Endothelial cell of umbilical vein (primary cell): ENCODE measurements at places on chromosomes 5 and 9. TPM values are rescaled to one million over a fixed set of nuclear protein-coding genes. Genes with fewer than 3 reads are reported as not detected.

DNA sequence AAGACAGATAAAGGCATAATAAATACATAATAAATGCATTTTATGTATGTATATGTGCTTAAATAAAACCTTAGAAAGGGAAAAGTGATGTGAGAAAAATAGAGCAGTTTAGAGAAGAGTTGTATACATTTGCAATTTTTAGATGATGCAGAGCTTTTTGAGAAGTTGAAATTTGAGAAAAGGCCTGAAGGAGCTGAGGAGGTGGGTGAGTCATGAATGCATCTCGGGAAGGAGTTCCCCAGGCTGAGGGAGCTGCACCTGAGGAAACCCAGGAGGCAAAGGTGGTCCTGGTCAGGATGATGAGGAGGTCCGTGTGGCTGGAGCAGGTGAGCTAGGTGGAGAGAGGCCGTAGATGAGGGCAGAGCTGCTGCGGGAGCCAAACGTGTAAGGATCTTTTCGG, 17.4 kb upstream of the CD180 start:
- peaks cover 17% of the 10 kb centered on the region for H3K4me1 ChIP-seq
- no peaks in the 10 kb centered on the region for H3K36me3 ChIP-seq
- no peaks in the 10 kb centered on the region for H3K27me3 ChIP-seq
- H3K4me3 ChIP-seq = no peak overlapping the region
- DNase-seq = no peak

DNA sequence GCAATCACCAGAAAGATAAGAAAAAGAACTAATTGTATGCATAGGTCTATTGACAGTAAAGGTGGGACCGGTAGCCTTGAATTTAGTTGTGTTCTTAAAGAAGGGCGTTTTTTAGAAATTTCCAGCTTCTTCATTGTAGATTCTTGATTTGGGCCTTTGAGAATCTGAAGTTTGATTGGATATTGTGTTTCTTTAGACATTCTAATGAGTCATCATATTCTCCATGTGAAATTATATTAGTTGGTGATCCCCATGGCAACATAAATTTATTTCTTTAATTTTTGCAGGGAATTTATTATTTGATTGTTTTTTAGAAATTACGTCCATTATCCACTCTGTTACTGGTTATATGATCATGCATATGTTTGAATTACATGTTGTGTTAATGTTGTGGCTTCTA, 63.6 kb downstream of the MAN2A1 start:
- DNase-seq = no peak
- no peaks in the 10 kb centered on the region for H3K36me3 ChIP-seq
- no peak overlapping the region for H3K27ac ChIP-seq
- no peak overlapping the region for H3K4me3 ChIP-seq
- peaks cover 4% of the 10 kb centered on the region for H3K4me1 ChIP-seq

DNA sequence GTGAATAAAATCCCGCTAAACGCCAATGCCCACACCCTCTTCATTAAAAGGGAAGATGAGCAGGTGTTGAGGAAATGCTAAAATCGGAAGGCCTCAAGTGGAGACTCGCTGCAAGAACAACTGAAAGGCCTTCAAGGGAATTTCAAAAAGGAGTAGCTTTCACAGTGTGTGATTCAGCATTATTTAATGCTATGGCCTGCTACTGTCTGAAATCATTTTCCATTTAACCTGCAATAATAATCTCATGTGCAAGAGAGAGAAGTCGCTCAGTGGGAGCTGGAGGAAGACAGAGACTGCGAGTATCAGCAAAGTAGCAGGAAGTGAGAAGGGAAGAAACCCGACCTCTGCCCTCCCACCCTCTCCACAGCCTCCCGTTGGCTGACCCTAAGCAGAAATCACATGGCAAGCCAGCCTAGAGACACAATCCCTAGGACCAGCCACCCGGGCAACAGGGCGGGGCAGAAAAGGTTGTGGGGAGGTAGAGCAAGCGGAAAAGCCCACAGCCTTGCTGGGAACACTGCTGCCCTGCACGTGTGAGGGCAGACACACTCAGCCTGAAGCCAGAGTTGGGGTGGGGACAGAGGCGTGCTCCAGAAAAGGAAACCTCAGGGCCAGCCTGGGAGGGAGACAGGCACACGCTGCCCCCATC, 39.9 kb upstream of the CTSL start:
- H3K4me3 ChIP-seq = no peak overlapping the region
- DNase-seq = no peak
- no peak overlapping the region for H3K27ac ChIP-seq
- H3K4me1 ChIP-seq = peaks cover 17% of the 10 kb centered on the region

GRCh38 chr5:176535101-176535663, 2.0 kb downstream of the RNF44 start:
- H3K4me3 ChIP-seq = peak overlapping the region; percentile 79
- peaks cover 40% of the 10 kb centered on the region for H3K4me1 ChIP-seq
- peaks cover 16% of the 10 kb centered on the region for H3K36me3 ChIP-seq
- no peaks in the 10 kb centered on the region for H3K27me3 ChIP-seq
- DNase-seq = peak; percentile 29

DNA sequence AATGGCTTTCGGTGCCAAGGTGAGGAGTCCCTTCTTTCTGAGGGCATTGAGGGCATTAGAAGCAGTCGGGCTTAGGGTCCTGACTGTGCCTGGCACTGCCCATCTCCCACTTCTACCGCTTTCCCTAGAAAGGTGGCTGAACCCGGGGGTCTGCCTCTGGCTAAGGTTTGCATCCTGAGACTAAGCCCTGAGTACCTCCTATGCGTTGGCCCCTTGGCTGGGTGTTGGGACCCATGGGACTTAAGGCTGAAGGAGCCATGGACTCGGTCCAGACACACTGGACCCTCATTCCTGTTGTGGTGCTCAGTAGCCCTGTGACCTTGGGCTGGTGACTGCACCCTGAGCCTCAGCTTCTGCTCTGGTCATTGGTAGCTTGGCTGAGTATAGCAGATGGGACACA, 23.9 kb downstream of the DAB2IP start:
- H3K27ac ChIP-seq = no peak overlapping the region
- H3K27me3 ChIP-seq = no peaks in the 10 kb centered on the region
- H3K36me3 ChIP-seq = no peaks in the 10 kb centered on the region
- DNase-seq = no peak

- peaks cover 16% of the 10 kb centered on the region for H3K4me1 ChIP-seq
- H3K27ac ChIP-seq = no peak overlapping the region
- no peaks in the 10 kb centered on the region for H3K27me3 ChIP-seq
- H3K36me3 ChIP-seq = no peaks in the 10 kb centered on the region
- H3K4me3 ChIP-seq = no peak overlapping the region
- peak; percentile 66 for DNase-seq
Observed at GRCh38 chr5:148374690-148375360, 8.9 kb upstream of the FBXO38 start.

GRCh38 chr5:77781076-77781475, 4.9 kb upstream of the TBCA start:
- no peaks in the 10 kb centered on the region for H3K36me3 ChIP-seq
- H3K4me3 ChIP-seq = no peak overlapping the region
- DNase-seq = no peak
- peaks cover 10% of the 10 kb centered on the region for H3K27me3 ChIP-seq

The CCDC187 gene
- total RNA-seq = not detected in 2 replicates

DNA sequence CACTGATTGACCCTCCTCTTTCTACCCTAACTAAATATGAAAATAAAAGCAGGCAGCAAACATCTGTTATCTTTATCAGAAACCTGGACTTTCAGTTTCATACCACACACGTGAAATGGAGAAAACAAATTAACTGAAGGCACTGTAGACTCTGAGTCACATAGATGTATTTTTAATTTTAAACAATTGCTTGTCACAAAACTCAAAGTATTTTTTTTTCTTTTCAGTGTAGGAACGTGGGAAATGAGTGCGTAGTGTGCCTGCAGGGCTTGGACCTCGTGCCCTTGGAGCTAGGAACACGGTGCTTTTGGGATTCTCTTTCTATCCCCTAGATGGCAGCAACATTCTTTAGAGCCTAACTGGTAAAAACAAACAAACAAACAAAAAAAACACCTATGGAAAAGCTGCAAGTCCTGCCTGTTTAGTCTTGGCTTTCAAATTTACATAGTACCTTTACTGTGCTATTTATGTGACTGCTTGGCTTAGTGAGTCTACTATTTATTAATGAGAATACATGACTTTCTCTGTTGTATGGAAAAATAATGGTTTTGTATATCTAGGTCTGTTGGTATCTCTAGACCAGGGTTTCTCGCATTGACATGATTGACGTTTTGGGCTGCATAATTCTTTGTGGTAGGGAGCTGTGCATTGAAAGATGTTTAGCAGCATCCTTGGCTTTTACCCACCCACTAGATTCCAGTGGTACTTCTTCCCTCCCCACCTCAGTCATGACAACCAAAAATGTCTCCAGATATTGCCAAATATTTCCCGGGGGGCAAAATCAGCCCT, 16.8 kb upstream of the ACTBL2 start:
- peak; percentile 94 for DNase-seq
- H3K27me3 ChIP-seq = no peaks in the 10 kb centered on the region
- no peaks in the 10 kb centered on the region for H3K36me3 ChIP-seq
- H3K4me3 ChIP-seq = no peak overlapping the region
- no peak overlapping the region for H3K27ac ChIP-seq

DNA sequence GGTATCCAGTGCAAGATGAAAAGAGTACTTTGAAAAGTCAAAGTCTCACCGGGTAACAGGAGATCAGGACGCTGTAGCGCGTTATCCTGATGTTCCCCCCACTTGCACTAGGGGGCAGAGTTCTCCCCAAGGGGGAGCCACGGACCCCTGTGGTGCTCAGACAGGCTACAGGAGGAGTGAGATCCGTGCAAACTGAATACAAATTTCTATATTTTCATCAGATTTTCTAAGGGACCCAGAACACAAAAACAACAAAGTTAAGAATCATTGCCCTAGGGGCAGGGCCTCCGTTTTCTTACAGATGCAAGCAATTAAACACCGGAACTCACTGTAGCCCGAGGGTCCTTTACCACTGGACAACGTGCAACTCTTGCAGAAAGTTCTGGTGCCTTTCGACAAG, 2.0 kb downstream of the MYO10 start:
- peak overlapping the region; percentile 81 for H3K27ac ChIP-seq
- peak overlapping the region; percentile 97 for H3K4me3 ChIP-seq
- peak; percentile 86 for DNase-seq
- no peaks in the 10 kb centered on the region for H3K27me3 ChIP-seq
- H3K4me1 ChIP-seq = peaks cover 48% of the 10 kb centered on the region
- H3K36me3 ChIP-seq = no peaks in the 10 kb centered on the region

DNA sequence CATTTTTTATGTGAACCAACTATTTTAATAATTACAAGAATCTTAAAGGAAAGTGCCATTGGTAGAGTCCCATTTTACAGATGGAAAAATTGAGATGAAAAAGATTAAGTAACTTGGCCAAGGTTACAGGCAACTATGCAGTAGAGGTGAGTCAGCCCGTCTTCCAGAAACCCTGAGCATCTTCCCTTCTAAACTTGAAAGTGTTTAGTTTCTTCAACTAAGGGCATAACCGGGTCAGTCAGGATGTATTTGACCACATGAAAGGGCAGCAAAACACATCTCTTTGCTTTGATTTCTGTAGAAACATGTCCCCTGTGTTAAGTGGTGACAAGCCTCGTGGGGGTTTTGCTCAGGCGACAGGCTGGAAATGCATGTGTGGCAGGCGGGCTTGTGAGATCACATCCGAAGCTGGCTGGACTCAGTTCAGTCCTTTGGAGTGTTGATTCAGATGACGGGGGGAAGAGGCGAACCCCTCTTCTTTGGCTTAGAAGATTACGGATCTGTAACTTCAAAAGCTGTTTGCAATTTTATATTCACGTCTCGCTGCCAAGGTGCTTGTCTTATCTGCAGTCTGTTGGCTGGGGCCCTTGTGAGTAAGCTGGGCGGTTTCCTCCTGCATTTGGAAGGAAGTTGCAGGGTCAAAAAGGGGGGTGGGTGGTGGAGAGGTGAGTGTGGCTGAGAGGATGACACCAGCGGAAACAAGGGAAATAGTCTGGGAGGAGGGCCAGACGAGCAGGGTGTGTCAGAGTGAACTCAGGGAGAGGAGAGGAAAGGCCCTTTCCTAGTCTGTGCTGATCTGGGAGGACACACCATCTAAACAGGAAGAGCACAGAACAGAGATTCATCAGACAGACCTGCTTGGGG, 78.9 kb upstream of the RPS23 start:
- H3K36me3 ChIP-seq = no peaks in the 10 kb centered on the region
- H3K27me3 ChIP-seq = no peaks in the 10 kb centered on the region
- H3K4me3 ChIP-seq = no peak overlapping the region
- DNase-seq = peak; percentile 91
- H3K27ac ChIP-seq = peak overlapping the region; percentile 73
- H3K4me1 ChIP-seq = peaks cover 42% of the 10 kb centered on the region

- H3K4me3 ChIP-seq = no peak overlapping the region
- no peak for DNase-seq
- peaks cover 18% of the 10 kb centered on the region for H3K4me1 ChIP-seq
- peaks cover 2% of the 10 kb centered on the region for H3K36me3 ChIP-seq
- no peaks in the 10 kb centered on the region for H3K27me3 ChIP-seq
- no peak overlapping the region for H3K27ac ChIP-seq
Observed at GRCh38 chr5:7867260-7867659, 1.6 kb downstream of the FASTKD3 start.

The GFM2 gene
- total RNA-seq = 23.3 and 29.0 TPM in 2 replicates

DNA sequence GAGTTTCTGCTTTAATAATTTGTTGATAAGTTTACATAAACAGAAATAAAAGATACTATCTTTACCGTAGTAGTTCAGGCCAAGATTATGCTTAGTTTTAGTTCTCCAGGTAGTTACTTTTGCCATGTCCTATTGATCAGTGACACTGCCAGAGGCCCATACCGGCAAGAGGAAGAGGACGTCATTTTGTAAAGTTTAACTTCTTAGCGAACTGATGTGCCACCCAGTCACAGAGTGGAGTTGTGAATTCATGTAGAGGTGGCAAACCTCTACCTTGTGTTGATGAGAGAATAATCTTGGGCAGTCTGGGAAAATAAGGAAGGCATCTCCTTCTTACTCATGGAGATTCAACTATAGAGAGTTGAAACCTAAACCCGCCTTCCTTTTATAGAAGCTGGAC, 21.8 kb downstream of the RGMB start:
- H3K27me3 ChIP-seq = no peaks in the 10 kb centered on the region
- H3K4me3 ChIP-seq = no peak overlapping the region
- no peaks in the 10 kb centered on the region for H3K4me1 ChIP-seq
- no peak overlapping the region for H3K27ac ChIP-seq
- peaks cover 8% of the 10 kb centered on the region for H3K36me3 ChIP-seq
- DNase-seq = no peak

The ERCC6L2 gene
- 29.6 and 31.8 TPM in 2 replicates for total RNA-seq

DNA sequence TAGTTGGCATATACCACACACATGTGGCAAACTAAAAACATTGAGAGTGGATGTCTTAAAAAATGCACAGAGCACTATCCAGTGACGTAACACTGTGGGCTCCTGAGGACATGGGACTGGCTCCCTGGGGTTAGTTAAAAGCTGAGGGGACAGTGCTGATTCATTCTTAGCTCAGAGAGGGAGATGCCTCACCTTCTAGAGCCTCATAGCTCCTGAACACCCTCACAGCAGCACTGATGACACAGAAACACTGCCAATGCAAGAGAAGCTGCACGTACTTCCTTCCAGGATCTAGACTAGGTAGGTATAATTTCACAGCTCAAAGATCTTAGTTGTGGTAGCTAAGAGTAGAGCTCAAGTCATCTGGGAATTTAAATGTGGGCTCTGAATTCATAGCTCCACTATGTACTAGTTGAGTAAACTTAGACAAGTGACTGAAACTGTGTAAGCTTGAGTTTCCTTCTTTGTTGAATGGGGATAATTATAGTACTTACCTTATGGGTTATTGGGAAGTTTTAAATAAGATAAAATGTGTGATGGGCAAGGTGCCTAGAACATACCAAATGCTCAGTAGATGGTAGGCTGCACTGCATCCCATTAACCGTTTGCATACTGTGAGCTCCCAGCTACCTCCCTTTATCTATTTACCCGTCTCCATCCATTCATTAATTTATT, 279.9 kb downstream of the ASTN2 start:
- DNase-seq = no peak
- no peaks in the 10 kb centered on the region for H3K27me3 ChIP-seq
- H3K4me1 ChIP-seq = no peaks in the 10 kb centered on the region
- H3K4me3 ChIP-seq = no peak overlapping the region
